Naive thymus-derived CD4-positive, alpha-beta T cell (primary cell): ENCODE measurements at places on chromosomes 13 and 19. TPM values are rescaled to one million over a fixed set of nuclear protein-coding genes. Genes with fewer than 3 reads are reported as not detected.

Gene PRTN3
- not detected for total RNA-seq

Gene SOX1
- total RNA-seq: not detected

Gene BICRA
- total RNA-seq: 35.4 TPM

Gene CEACAM7
- not detected for total RNA-seq

Gene CKAP2
- 13.3 TPM for total RNA-seq

Gene PGLYRP2
- 0.65 TPM for total RNA-seq

Gene KIR2DL3
- not detected for total RNA-seq

Gene ZBTB32
- total RNA-seq: 1.3 TPM

Gene TRPC4
- total RNA-seq: not detected

Gene POU2F2
- total RNA-seq: 85.6 TPM

Gene IL11
- total RNA-seq: 0.69 TPM

Gene LILRB3
- total RNA-seq: 76.4 TPM
